Stimulated activated CD4-positive, alpha-beta T cell treated with anti-CD3 and anti-CD28 coated beads, TNF-alpha, amount 100 ng/mL, for 24 hours (primary cell): ENCODE measurements at places on chromosomes 7 and 10.

DNA sequence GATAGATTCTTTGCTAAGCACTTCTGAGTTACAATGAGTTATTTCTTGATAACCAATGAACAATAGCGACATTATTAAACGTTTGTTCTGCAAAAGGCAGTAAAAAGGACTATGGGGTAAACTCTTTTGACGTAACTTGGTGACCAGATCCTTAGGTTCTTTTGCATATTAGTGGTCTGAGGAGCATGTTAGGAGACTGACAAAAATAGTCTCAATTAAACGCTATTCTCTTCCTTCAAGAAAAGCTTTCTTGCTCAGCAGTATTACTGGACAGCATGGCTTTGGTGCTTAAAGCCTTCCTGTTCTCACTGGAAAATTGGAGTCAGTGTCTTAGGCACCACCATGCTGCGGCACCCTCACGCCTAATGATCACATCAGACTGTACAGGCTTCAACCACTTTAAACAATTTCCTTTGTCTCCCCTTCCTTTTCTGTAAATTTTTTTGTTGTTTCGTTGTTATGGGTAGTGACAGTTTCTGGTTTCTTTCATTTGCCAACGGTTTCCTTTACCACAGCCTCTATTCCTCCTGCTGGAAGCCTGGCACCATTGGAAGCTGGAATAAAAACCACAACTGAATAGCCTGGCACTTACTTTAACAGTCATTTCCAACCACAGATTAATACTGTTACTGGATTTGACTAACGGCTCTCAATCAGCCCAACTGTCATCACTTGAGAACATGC is 49.2 kb upstream of the FAM133B start:
- DNase-seq: peak; percentile 32

GRCh38 chr7:123719197-123719721 is 29.5 kb downstream of the WASL start:
- DNase-seq: no peak

GRCh38 chr7:137003566-137003965 is 135.1 kb downstream of the CHRM2 start:
- DNase-seq: no peak

- no peak for DNase-seq
Observed at GRCh38 chr10:17250736-17251135, 22.7 kb downstream of the VIM start.

- no peak for DNase-seq
Observed at GRCh38 chr7:64686493-64687184, 20.7 kb downstream of the ZNF107 start.

GRCh38 chr7:106424476-106425016 is 139.8 kb upstream of the NAMPT start:
- no peak for DNase-seq

DNA sequence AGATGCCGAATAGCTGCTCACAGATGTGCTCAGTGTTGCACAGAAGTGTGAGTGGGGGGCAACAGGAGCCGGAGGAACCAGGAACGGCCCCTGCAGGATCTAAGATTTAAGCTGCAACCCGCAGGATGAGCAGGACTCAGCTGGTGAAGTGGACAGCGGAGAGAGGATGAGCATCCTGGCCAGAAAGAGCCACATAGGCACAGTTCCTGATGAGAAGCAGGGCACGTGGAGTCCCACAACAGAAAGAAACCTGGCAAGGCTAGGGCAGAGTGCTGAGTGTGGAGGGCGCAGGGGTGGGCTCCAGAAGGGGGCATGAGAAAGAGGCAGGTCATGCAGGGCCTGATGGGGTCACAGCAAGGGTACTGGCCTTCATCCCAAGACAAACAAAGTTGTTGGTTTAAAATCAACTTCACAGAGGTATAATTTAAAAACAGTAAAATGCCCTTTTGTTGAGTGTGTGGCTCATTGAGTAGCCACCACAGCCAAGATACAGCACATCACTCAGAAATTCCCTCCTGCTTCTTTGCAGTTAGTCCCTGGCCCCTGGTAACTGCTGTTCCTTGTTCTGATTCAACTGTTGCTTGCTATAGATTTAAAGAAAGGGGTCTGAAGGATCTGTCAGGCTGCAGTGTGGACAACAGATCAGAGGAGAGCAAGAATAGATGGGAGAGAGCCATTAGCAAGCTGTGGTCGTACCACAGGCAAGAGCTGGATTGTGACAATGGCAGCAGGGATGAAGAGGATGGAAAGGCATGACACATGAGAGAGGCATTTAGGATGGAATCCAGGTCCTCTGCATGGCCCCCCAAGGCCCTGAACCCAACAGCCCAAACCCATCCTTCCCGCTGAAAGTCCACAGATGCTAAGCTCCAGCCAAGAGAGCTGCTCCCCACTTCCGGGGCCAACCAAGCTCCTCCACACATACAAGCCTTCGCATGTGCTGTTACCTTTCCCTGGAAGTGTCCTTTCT is 53.1 kb upstream of the OSBPL3 start:
- DNase-seq: no peak

GRCh38 chr7:4727914-4728705 is 46.0 kb downstream of the FOXK1 start:
- no peak for DNase-seq

- no peak for DNase-seq
Observed at GRCh38 chr10:67923551-67923950, 39.1 kb downstream of the SIRT1 start.

GRCh38 chr7:92657391-92657790 is 67.2 kb upstream of the FAM133B start:
- DNase-seq: no peak
